ENCODE measurements at places on chromosomes 7 and 10.

DNA sequence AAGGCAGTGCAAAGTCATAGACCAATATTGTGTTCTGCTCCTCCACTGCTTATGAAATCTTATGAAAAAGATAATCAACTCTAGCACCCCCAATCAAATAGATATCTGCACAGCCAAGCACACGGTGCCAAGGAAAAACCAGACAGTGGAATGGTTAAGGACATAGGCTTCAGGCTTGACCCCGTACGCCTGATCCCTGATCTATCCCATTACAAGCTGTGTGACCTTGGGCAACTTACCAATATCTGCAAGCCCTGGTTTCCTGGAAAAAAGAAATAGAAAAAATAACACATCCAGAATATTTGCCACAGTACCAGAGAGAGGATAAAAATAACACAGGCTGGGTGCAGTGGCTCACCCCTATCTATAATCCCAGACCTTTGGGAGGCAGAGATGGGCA is 56.9 kb downstream of the GRB10 start:
- no peaks in the 10 kb centered on the region for H3K27me3 ChIP-seq
- H3K36me3 ChIP-seq, result no peaks in the 10 kb centered on the region
- DNase-seq, result no peak

DNA sequence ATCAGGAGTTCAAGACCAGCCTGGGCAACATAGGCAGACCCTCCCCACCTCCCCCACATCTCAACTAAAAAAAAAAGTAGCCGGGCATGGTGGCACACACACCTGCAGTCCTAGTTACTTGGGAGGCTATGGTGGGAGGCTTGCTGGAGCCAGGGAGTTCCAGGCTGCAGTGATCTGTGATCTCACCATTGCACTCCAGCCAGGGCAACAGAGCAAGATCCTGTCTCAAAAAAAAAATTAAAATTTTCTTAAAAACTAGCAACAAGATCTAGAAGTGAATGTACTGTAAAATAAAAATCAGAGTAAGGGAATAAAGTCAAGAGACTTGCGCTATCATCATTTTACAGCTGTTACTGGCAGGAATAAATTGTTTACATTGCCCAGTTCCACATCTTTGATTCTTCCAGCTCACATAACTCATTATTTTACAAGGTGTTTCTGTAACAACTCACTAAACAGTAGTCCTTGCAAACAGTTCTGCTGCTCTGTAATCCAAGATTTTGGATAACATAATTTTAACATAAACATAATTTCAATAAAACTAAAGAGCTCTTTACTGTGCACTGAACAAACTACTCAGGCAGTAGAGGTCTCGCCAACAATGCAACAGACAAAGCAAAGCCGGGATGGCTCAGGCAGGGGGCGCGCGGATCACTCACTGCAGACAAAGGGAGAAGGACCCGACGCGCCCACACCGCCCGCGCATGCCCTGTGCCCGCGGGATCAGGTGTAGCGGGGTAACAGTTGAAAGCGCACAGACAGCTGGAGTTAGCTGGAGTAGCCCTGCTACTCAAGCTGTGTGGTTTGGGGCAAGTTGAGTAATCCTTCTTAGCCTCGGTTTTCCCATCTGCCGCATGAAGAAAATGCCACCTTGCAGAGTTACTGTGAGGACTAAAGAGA is 73.3 kb upstream of the NFE2L3 start:
- H3K4me3 ChIP-seq, result peak overlapping the region; percentile 25
- peaks cover 36% of the 10 kb centered on the region for H3K27me3 ChIP-seq
- peaks cover 9% of the 10 kb centered on the region for H3K4me1 ChIP-seq
- no peak overlapping the region for H3K27ac ChIP-seq
- DNase-seq, result peak; percentile 92

DNA sequence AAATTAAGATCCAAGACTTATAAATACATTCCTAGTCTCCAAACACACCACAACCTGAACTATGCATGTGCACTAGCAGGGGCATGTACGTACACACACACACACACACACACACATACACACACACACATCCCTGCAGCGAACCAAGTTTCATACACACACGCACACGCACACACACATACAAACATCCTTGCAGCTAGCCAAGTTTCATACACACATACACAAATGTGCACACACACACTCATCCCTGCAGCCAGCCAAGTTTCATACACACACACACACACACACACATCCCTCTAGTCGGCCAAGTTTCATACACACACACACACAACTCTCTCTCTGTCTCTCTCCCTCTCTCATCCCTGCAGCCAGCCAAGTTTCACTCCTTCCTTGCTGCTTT is 82.7 kb upstream of the WIPF3 start:
- no peak for DNase-seq
- H3K36me3 ChIP-seq, result no peaks in the 10 kb centered on the region
- H3K27me3 ChIP-seq, result peaks cover 13% of the 10 kb centered on the region
- H3K27ac ChIP-seq, result no peak overlapping the region
- no peaks in the 10 kb centered on the region for H3K4me1 ChIP-seq

GRCh38 chr10:3342771-3343170 is 170.2 kb upstream of the PITRM1 start:
- H3K36me3 ChIP-seq, result no peaks in the 10 kb centered on the region
- no peak for DNase-seq
- H3K4me1 ChIP-seq, result no peaks in the 10 kb centered on the region
- H3K4me3 ChIP-seq, result no peak overlapping the region
- peaks cover 15% of the 10 kb centered on the region for H3K27me3 ChIP-seq
- H3K27ac ChIP-seq, result no peak overlapping the region

DNA sequence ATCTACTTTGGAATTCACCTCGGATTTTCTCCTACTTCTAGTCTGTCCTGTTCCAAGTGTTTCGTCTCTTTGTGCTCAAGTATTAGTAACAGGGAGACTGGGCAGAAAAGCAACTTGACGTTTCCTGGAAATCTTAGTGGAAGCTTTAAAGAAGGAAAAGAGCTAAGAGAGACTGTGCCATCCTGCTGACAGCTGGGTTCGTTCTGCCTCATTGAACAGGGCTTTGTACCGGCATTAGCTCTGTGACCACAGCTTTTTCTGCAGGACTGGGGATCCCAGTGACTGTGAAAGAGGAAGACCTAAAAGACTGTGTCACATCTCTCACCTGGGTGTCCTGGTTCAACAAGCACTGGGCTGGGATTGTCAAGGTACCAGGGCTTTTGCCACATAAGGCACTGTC is 70.8 kb upstream of the CDCA7L start:
- no peak overlapping the region for H3K27ac ChIP-seq
- no peaks in the 10 kb centered on the region for H3K36me3 ChIP-seq
- H3K4me3 ChIP-seq, result no peak overlapping the region
- no peak for DNase-seq

DNA sequence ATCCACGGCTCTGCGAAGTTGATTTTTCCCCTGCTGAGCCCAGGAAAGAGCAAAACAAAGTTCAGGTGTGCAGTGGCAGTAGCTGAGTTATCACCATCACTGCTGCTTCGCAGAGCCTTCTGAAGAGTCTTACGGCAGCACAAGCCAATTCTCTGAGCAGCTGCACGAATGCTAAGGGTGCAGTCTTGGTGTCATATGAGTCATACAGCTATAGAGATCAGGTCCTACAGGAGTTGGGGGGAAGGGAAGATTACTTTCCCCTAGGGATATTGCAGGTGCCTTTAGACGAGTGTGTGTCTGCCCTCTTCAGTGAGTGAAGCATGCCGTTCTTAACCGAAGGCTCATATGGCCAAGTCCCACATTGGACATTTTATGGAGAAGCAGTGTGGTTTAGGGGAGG is 227.8 kb downstream of the CELF2 start:
- no peak for DNase-seq
- H3K27ac ChIP-seq, result no peak overlapping the region
- no peak overlapping the region for H3K4me3 ChIP-seq
- peaks cover 51% of the 10 kb centered on the region for H3K4me1 ChIP-seq
- peaks cover 9% of the 10 kb centered on the region for H3K36me3 ChIP-seq

GRCh38 chr10:37857287-37858211 is at the start of gene ZNF248:
TSS of gene ZNF248 (minus strand) at chr10:37857610. CDS start at chr10:37856310, 1,300 bp downstream.
- H3K27ac ChIP-seq, result peak within 1 kb of the TSS; percentile 98
- peaks cover 12% of the 10 kb centered on the region for H3K4me1 ChIP-seq
- H3K27me3 ChIP-seq, result peaks cover 2% of the 10 kb centered on the region
- H3K36me3 ChIP-seq, result peaks cover 4% of the 10 kb centered on the region
- peak; percentile 96 for DNase-seq
- H3K4me3 ChIP-seq, result peak within 1 kb of the TSS; percentile 94

DNA sequence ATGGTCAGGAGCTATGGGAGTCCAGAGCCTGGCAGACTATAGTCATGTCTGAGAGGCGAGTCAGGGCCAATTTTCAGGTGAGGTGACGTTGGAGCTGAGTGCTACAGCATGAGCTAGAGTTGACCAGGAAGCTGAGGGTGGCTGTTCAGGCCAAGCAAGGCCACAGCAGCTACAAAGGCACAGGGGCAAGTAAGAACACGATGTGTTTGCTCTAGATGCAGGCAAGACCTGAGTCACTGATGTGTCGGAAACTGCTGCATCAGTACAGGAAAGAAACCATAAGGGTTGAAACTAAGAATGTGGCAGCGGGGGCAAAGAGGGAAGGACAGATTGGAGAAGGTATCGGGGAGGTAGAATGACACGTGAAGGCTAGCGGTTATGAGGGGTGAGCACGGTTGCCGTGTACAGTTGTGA is 11.8 kb upstream of the RRP12 start:
- no peak overlapping the region for H3K4me3 ChIP-seq
- H3K27me3 ChIP-seq, result no peaks in the 10 kb centered on the region
- peaks cover 18% of the 10 kb centered on the region for H3K4me1 ChIP-seq

GRCh38 chr10:103781329-103782061 is 73.9 kb downstream of the SH3PXD2A start:
- no peaks in the 10 kb centered on the region for H3K36me3 ChIP-seq
- H3K4me1 ChIP-seq, result no peaks in the 10 kb centered on the region
- DNase-seq, result no peak
- no peak overlapping the region for H3K27ac ChIP-seq
- peaks cover 20% of the 10 kb centered on the region for H3K27me3 ChIP-seq
- no peak overlapping the region for H3K4me3 ChIP-seq

GRCh38 chr10:35212856-35213255 is 86.2 kb downstream of the CREM start:
- no peaks in the 10 kb centered on the region for H3K27me3 ChIP-seq
- no peak for DNase-seq
- H3K4me3 ChIP-seq, result no peak overlapping the region
- H3K36me3 ChIP-seq, result peaks cover 20% of the 10 kb centered on the region
- H3K4me1 ChIP-seq, result no peaks in the 10 kb centered on the region
- H3K27ac ChIP-seq, result no peak overlapping the region

DNA sequence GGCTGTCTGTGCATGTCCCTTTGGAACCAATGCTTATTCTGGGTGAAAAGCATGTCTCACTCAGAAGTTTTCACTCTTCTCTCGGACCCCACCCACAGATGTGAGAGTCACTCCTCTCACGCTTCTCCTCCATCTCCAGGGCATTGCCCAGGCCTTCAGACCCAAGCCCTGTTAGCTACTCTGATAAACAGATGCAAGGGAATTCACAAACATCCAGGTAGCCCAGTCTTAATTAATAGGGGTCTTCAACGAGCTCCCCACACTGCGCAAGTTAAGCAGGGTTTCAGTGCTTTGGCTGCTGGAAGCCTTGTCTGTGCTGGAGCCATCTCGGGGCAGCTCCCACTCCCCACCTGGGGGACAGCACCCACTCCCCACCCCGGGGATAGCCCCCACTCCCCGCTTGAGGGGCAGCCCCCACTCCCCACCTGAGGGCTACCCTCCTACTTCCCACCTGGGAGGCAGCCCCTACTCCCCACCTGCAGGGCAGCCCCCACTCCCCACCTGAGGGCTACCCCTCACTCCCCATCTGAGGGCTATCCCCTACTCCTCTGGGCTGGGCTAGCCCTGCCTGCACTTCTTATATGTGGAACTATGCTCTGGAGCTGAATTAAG is 8.7 kb downstream of the PKD1L1 start:
- no peak for DNase-seq
- H3K27ac ChIP-seq, result no peak overlapping the region
- no peaks in the 10 kb centered on the region for H3K36me3 ChIP-seq
- H3K4me1 ChIP-seq, result peaks cover 7% of the 10 kb centered on the region
- H3K27me3 ChIP-seq, result no peaks in the 10 kb centered on the region
- H3K4me3 ChIP-seq, result no peak overlapping the region

- peaks cover 4% of the 10 kb centered on the region for H3K36me3 ChIP-seq
- H3K4me3 ChIP-seq, result no peak overlapping the region
- H3K4me1 ChIP-seq, result no peaks in the 10 kb centered on the region
These were observed 415.1 kb upstream of the FZD8 start for GRCh38 chr10:36057180-36057579.

DNA sequence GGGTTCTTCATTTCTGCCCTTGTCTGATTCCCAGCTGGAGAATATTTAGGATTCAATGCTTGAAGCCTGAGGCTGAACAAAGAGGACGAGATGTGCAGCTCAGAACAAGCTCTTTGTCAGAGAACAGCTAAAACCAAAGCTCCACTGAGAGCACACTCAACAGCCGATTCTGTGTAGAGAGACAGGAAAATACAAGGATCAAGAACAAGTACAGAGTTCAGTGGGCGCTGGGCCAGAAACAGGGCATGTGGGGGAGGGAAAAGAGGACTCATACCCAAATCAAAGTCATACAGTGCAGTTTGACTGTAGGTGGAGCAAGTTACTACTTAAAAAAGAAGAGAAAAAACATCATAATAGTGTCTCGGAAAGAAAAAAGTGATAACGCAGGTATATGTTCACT is at the start of gene AGMO:
Gene AGMO, minus strand, starts transcription at position 181 of the 400 bp plus-strand sequence.
- no peaks in the 10 kb centered on the region for H3K36me3 ChIP-seq
- no peaks in the 10 kb centered on the region for H3K27me3 ChIP-seq
- no peak for DNase-seq
- no peak within 1 kb of the TSS for H3K4me3 ChIP-seq

- no peak overlapping the region for H3K4me3 ChIP-seq
- no peak for DNase-seq
- H3K27me3 ChIP-seq, result peaks cover 3% of the 10 kb centered on the region
- no peak overlapping the region for H3K27ac ChIP-seq
- no peaks in the 10 kb centered on the region for H3K36me3 ChIP-seq
These were observed 12.8 kb upstream of the HERC4 start for GRCh38 chr10:68087685-68088401.

- H3K36me3 ChIP-seq, result peaks cover 17% of the 10 kb centered on the region
- peaks cover 13% of the 10 kb centered on the region for H3K4me1 ChIP-seq
- H3K27me3 ChIP-seq, result no peaks in the 10 kb centered on the region
These were observed 14.2 kb downstream of the DUSP5 start for GRCh38 chr10:110511734-110512449.

DNA sequence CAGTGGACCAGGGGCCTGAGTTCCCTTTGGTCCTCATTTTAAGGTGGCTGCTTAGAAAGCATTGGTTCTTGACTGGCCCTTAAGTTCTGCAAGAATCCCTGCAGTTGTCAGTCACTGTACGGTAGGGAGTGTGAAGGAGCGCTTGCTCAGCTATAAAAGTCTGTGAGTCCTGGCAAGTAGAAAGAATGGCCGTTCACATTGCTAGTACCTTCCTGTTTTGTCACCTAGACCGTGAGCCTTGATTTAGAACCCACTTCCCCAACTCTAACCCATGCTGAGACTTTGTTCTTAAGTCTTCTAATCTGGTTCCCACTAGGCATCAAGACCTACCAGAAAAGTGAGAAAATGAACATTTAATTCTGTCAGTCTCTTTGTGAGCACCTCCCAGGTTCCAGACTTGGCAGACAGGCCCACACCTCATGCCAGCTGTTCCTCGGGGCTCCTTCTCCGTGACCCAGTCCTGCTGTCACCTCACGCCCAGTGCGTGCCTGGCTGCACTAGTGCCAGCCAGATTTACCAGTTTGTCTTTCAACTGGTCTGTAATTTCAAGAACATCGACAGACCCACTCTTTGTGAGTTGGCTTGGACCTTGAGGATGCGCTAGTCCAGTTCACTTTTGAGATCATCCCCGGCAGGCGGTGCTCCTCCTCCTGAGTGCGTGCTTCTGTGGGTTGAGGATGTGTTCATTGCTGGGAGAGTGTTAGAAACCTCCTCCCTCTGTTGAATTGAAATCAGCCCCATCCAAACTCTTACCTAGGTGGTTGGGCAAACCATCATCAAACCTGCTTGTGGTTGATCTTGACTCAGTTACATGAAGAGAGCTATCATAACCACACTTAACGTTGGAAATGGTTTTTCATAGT is 78.5 kb downstream of the SHH start:
- peak overlapping the region; percentile 23 for H3K4me3 ChIP-seq
- DNase-seq, result peak; percentile 37
- H3K4me1 ChIP-seq, result peaks cover 68% of the 10 kb centered on the region
- H3K36me3 ChIP-seq, result peaks cover 5% of the 10 kb centered on the region

Data from naive thymus-derived CD8-positive, alpha-beta T cell (primary cell).